ENCODE measurements at places on chromosomes 1 and 21.

DNA sequence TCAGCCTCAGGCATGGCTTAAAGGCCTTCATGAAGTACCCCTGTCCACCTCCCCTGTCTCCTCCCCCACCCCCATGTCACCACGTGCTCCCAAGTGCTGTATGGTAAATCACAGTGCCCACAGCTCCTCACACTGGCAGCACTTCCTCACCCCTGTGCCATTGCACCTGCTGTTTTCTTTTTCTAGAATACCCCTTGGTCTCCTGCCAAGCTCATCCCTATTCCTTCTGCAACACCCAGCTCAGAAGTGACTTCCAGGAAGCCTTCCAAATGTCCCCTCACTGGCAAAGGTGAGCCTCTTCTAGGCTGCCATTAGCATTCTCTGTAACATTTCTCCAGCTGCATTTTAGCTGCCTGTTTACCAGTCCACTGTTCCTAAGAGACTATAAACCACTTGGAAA is 9.4 kb downstream of the AKNAD1 start:
- no peak for DNase-seq

DNA sequence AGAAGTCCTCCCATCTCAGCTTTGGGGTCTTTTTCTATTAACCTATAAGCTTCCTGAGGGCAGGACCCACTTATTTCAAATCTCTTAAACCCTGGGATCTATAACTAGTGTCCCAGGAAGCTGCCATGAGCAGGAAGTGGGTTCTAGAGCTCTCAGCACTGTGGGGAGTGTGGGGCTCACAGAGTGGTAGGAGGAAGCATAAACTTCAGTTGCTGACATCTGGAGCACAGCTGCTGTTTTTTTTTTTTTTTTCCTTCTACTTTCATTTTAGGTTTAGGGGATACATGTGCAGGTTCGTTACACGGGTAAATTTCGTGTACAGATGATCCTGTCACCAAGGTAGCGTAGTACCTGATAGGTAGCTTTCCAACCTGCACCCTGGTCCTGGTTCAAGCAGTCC is 59.3 kb downstream of the AK4 start:
- DNase-seq: no peak

DNA sequence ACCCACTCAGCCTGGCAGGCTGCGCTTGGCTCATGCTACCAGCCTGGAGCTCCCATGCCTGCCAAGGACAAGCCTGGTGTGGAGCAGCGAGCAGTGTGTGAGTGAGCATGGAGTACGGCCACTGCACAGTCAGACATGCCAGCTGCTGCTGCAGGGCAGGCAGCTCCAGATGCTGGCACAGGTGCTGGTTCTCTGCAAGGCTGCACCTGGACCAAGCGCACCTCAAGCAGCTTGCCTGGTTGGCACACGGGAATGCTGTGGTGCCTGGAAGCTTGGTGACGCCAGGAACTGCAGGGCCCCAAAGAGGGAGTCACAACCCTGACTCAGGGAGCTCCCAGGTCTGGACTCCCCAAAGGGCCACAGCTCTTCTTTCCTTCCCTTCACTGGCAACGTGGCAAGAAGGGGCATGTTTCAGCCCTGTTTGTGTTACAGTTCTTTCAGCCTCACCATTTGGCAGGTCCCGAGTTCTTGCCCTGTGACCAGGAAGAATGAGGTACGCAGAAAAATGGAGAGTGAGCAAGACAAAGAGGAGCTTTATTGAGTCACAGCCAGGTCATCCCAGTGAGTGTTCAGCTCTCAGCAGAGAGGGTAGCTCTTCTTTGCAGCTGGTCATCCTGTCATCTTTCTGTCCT is 26.1 kb downstream of the ACOT7 start:
- no peak for DNase-seq

- DNase-seq: no peak
Measured at GRCh38 chr1:203691447-203691846, 64.8 kb downstream of the ATP2B4 start.

Measured in SK-N-DZ (cell line).